ENCODE measurements at places on chromosomes 3 and 15.
A peak's percentile ranks its signal among the peaks of the same experiment; 100 is the strongest.

GRCh38 chr3:133475245-133476010, 75.6 kb downstream of the BFSP2 start:
- peak; percentile 48 for DNase-seq

- peak; percentile 45 for DNase-seq
These were observed 1.4 kb downstream of the FYTTD1 start for GRCh38 chr3:197750858-197751737.

DNA sequence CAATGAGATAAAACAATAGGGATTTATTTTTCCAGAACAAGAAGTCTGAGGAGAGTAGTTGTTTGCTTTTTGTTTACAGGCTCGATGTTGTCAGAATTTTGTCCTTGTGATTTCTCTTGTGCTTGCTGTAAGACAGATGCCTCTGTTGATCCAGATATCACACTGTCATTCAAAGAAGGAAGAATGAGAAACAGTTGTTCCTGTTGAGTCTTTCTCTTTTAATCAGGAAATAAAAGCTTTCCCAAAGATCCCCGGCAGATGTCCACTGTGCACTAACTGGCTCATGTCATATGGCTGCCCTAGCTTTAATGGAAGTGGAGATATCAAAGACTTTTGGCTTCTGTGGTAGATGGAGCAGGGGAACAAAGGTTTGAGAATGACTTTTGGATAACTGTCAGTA, 6.8 kb downstream of the SERPINI1 start:
- DNase-seq: no peak

GRCh38 chr15:63551400-63551799, 45.8 kb upstream of the FBXL22 start:
- no peak for DNase-seq

GRCh38 chr15:92930776-92931175, 30.7 kb downstream of the CHD2 start:
- DNase-seq: no peak

DNA sequence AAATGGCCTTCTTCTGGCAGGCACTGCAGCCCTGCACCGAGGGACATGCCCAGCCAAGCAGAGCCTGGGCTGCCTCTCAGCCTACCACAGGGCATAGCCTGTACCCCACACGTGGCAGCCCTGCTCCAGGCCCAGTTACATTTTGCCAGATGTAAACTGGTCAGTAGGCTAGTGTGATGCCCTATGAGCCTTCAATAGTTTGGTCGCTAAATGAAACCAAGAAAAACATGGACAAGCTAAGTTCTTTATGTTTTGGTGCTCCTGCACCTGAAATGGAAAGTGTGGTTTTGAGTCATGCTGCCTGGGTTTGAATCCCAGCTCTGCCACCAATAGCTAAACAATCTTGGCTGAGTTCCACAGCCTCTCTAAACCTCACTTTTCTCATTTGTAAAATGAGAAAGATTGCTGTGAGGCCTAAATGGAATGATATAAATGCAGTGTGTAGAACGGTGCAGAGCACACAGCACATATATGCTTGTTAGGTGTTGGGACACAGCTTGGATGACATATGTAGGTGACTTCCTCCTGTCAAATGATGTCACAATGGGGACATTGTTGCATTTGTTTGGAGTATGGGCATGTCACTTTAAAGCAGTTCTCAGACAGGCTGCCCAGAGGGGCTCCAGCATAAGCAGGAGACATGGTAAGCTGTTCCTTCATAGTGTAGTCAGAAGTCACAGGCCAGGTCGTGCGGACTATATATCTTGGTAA, 57.4 kb downstream of the ZBTB38 start:
- no peak for DNase-seq

GRCh38 chr3:63926309-63926708, 14.1 kb upstream of the SCAANT1 start:
- no peak for DNase-seq

DNA sequence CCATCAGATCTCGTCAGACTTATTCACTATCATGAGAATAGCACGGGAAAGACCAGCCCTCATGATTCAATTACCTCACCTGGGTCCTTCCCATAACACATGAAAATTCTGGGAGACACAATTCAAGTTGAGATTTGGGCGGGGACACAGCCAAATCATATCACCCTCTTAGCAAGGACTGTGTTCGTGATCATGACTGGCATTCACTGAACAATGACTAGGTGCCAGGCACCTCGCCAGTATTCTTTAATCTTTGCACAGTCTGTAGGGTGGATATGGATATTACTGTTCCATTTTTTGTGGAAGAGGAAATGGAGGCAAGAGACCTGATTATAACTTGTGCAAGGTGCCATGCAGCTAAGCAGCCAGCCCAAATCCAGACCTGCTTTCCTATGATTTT, 77.5 kb downstream of the IGF1R start:
- DNase-seq: no peak

GRCh38 chr3:194492001-194492400, 5.2 kb upstream of the ATP13A3 start:
- DNase-seq: no peak

DNA sequence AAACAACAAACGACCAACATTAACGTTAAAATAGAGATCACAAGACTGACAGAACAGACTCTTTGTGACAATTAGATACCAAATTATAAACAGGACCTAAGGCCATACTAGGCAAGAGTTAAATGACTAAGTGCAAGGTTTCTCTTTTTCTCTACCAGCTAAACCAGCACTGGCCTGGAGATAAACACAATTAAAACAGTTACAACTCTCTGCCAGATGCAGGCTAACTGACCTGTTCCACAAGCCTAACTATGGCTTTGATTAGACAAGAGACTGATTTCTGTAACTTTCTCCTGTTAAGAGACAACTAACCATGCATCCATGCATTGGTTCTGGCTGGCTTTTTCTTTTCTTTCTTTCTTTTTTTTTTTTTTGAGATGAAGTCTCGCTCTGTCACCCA, 1.6 kb upstream of the ARL8B start:
- no peak for DNase-seq

DNA sequence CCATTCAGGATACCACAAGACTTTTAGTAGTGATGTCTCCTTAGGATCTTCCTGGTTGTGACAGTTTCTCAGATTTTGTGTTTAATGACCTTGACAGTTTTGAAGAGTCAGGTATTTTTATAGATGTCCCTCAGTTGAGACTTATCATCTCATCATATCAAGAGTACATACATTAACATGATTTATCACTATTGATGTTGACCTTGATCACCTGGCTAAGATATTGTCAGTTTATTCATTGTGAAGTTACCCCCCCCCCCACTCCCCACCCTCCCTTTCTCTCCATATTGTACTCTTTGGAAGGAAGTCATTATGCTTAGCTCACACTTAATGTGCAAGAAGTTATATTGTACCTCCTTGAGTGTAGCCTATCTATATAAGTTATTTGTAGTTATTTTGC, 42.9 kb downstream of the MGA start:
- DNase-seq: no peak

- DNase-seq: no peak
These were observed 81.8 kb upstream of the NANOGP8 start for GRCh38 chr15:35166730-35167359.

DNA sequence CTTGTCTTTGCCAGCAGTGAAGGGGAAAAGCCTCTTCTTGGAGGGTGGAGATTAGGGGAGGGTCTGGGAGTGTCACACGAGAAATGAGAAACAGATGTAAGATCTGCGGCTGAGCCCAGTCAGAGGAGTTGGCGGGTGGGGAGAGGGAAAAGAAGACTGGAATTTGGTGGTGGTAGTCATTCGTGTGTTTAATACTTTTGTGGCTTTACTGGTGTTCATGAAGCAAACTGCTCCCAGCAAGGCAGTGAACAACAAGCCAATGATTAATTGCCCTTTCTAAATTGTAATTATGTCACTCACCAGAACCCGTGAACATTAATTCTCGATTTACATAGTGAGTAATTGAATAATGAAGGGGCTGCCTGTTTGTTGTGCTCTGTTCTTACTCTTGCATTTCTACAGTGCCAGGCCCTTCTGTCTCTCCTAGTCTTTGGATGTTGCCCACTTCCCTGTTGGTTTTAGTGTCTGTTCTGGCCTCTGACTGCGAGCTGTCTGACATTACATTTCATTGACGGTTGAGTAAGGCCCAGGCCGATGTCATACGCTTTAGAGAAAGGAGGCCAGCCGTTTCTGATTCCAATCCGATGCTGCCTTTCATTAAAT, 78.0 kb downstream of the CHCHD6 start:
- no peak for DNase-seq

- no peak for DNase-seq
These were observed 52.3 kb upstream of the HACD2 start for GRCh38 chr3:123637131-123637530.

- DNase-seq: no peak
These were observed 35.6 kb upstream of the FAM107A start for GRCh38 chr3:58612830-58613229.

DNA sequence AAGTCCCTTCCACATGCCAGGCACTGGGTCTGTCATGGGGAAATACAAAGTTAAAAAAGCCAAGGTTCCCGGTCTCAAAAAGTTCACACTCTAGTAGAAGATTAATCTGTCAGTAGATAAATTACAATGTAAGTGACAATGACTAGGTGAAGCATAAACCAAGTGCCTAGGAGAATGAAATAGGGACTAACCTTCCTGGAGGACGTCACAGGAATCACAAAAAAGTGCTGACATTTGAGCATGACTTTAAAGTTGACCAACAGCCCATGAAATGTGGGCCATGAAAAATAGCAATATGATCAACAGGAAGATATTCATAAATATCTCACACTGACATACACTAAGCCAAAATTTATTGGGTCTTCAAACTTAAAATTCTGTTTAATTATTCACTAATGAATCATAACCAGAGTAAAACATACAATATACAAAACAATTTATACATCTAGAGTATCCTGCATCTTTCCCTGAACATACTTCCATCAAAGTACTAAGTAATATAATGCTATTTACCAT, 20.0 kb downstream of the COPS2 start:
- DNase-seq: no peak

- DNase-seq: no peak
These were observed 1.9 kb downstream of the GATM start for GRCh38 chr15:45376300-45376928.

GRCh38 chr3:34229876-34230275, 431.4 kb downstream of the PDCD6IP start:
- no peak for DNase-seq

- DNase-seq: peak; percentile 60
These were observed 951 bp downstream of the TARS3 start for GRCh38 chr15:101723171-101723873.

DNA sequence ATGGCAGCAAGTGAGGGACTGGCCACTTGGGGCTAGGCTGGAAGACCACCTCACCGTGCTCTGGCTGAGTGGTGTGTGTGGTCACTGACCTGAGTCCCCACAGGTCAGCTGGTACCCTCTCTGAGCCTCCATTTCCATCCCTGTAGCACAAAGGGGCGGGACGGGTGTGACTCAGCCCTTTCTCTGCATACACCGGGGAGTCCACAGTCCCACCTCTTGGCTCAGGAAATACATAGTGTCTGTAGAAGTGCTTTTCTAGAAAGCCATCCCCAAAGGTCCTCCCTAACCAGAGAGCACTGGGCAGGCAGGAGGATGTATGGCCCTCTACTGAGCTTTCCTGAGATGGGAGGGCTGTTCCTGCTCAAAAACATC, 27.2 kb downstream of the WNT7A start:
- DNase-seq: no peak

DNA sequence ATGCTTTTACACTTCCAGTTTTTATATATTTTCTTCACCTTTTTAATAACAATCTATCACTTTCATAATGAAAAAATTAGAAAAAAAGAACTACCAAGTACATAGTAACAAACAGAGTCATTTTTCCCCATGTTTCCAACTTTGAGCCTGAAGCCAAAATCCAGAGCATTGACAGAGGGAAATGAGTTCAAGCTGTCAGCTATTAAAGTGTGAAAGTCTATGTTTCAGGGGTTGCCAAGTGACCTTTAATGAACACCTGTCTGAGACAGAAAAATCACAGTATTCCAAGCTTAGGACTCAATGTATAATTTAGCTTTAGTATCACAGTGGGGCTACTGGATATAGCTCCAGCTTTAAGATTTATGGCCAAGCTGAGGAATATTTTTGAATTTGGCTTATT, 128.3 kb upstream of the GADL1 start:
- no peak for DNase-seq

- DNase-seq: no peak
These were observed 7.4 kb upstream of the PCOLCE2 start for GRCh38 chr3:142896201-142896755.

GRCh38 chr15:56254265-56254664, 10.6 kb upstream of the RFX7 start:
- no peak for DNase-seq

- DNase-seq: no peak
These were observed 39.4 kb downstream of the VGLL4 start for GRCh38 chr3:11604139-11604892.

- peak; percentile 81 for DNase-seq
These were observed 86.9 kb upstream of the RASGRP1 start for GRCh38 chr15:38651328-38652038.

DNA sequence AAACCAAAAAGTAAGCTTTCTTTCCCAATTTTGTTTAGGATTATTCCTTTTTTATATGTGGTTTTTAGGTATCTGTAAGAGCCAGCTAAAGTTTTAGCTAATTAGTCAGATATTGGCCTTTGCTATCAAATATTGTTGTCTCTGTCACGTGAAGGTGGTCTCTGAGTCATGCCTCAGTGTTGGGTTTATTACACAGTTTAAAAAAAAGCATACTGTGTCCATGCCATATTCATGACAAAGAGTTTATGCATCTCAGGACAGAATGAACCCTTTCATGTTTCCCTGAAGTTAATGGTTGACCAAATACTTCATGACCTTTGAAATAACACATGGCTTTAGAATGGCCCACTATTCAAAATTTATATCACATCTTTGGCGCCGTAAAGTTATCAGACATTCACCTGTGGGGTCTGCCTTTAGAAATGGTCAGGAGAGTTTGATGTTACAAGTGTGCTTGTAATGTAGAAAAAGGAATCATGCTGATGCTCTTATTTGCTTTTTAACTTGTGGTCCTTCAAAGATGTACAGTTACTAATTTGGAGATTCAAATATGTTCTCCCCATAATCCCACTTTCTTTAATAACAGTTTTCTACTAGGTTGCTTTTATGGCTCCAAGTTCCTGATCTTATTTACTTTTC, 101.5 kb downstream of the MYRIP start:
- DNase-seq: no peak

DNA sequence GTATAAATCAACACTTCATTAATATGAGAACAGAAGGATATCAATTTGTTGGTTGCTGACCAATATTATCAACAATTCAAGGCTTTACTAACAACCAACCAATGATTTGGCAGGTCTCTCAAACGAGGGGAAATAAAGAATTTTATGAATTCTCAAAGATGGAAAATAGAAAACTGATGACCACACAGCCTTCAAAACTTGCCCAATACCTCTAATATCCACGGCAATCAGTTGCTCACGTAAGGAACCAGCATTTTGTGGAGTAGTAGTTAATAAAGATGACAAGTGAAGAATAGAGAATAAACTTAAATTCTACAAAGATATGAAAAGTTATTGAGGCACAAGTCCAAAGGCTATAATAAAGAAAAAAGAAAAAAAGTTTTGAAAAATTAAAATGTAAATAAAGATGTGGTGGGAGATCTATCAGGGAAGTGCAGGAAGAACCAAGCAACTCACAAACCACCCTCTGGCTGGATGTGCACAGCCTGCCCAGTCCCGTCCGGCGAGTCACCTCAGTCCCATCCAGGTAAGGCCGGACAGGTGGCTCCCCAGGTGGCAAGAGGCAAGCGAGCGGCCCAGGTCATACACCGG, 808 bp downstream of the GK5 start:
- DNase-seq: no peak

GRCh38 chr3:177928172-177928873, 607.9 kb upstream of the KCNMB2 start:
- DNase-seq: no peak

- DNase-seq: no peak
These were observed 654.5 kb upstream of the CFAP20DC start for GRCh38 chr3:59704292-59704691.

Measured in activated naive CD4-positive, alpha-beta T cell treated with anti-CD3 and anti-CD28 coated beads, Interleukin-2, amount 10 ng/mL, durations not matched to agents 7 days and 5 days (primary cell).